ENCODE measurements at places on chromosomes 1 and 21.
A peak's percentile ranks its signal among the peaks of the same experiment; 100 is the strongest.

GRCh38 chr1:224211206-224211962 lies 28.3 kb downstream of the DEGS1 start:
- no peak for DNase-seq

DNA sequence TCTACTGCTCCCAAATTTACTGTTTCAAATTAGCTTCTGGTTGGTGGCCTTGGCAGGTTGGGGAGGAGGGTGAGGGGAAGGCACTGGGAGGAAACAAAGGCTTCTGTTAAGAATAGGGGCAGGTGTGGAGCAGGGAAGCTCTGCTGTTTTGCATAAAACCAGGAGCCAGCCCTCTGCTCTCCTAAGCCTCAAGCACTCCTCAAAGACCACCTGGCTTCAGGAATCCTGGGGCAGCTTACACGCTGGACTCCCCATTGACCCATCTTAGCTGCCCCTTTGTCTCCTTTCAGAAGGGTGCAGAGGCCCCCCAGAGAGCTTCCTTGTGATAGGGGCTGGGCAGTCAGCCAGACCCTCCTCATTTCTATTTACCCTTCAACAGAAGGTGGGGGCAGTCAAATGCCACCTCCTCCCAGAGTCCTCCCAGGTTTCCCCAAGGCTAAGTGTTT lies 11.5 kb upstream of the DHRS3 start:
- no peak for DNase-seq

DNA sequence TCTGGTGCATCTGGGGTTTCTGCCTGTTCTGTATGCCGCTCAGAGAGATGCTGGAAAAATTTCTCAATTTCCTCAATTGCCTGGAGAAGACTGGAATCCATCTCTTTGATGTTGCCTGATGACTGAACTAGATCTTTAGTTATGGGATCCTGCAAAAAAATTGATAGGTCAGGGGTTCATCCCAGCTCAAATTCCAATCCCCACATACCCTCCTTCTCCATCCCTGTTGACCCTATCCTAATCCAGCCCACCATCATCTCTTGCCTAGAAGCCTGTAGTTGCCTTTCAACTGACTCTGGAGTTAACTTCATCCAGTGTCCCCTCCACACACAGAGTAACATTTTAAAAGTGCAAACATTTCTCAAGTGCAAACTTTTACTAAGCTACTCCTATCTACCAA lies at the start of gene KLF18:
TSS of gene KLF18 (minus strand) at position 101 of the 400 bp plus-strand sequence. CDS start at position 101, 0 bp downstream.
- no peak for DNase-seq

DNA sequence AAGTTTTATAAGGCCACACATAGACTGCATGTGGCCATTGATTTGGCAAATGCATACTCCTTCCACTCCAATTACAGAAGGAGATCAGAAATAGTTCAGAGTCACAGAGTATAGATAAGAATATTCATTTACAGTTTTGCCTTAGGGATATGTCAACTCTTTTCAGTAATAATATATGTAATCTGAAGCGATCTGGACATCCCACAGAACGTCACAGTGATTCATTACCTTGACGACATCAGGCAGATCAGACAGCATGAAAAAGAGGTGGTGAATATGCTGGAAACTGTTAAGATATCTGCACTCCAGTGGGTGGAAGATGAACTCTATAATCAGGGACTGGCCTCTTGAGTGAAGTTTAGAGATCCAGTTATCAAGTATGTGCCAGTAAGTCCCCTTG lies 240.4 kb downstream of the DPYD start:
- DNase-seq: no peak

DNA sequence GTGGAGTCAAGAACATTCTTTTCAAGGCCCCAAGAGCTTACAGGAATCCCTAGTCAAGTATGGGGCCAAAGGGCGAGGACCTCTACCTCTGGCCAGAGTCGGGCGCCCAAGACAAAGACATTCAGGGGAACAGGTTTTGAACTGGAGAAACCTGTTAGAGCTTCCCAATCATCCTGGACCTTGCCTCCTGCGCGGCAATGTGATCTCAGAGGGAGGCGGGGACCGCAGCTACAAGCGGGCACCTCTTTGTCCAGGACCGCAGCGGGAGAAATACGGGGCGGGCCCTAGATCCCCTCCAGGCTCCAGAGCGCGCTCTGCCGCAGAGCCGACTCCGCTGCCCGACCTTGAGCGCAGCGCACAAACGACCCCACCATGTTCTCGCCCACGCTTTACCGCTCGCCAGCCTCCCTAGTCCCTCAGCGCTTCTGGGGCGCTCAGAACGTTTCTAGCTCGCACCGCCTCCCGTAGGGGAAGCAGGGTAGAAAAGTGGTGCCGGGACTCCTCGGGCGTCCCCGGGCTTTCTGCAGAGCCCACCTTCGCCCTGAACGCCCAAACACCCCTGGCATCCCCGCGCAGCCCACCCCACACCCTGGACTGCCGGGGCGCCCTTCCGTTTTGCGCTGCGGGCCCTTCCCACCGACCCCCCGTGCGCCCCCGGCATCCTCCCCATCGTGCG lies 28.1 kb downstream of the RABIF start:
- DNase-seq: peak; percentile 98

DNA sequence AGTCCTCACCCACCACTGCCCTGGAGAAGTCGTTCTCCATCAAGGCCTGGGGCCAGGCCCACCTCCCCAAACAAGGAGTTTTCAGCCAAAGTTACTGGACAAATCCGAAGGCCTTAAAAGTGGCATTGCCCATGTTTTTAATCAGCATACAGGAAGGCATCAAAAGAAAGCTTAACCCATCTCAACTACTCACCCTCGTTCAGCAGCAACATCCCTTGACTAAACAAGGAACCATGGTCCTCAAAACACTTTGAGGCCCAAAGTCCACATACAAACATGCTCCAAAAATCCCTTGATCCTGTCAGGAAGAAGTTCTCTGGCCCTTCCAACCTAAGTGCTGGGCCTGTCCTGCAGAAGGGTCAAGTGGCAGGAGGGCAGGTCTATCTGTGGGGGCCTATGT lies 1.6 kb downstream of the CAPZB start:
- DNase-seq: no peak

GRCh38 chr1:205735218-205735617 lies 14.8 kb downstream of the NUCKS1 start:
- DNase-seq: no peak

GRCh38 chr1:177001556-177001955 lies 163.0 kb downstream of the ASTN1 start:
- DNase-seq: no peak

DNA sequence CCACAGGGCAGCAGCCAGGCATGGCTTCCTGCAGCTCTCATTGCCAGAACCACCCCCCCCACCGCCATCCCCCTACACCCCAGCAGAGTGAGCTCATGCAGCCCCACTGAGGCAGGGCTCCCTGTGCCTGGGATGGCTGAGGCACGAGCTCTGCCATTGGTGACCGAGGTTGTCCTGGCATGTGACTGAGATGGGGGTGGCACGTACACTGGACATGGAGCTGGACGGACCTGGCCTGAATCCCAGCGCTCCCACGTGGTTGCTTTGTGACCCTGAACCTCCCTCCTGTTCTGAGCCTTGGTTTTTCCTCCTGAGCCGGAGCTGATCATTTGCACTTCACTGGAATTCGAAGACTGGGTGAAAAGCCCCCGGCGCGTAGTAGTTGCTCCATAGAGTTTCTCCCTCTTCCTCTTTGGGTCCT lies 28.3 kb downstream of the ALPL start:
- no peak for DNase-seq

- DNase-seq: no peak
Observed at GRCh38 chr1:27136998-27137542, 17.9 kb downstream of the SLC9A1 start.

DNA sequence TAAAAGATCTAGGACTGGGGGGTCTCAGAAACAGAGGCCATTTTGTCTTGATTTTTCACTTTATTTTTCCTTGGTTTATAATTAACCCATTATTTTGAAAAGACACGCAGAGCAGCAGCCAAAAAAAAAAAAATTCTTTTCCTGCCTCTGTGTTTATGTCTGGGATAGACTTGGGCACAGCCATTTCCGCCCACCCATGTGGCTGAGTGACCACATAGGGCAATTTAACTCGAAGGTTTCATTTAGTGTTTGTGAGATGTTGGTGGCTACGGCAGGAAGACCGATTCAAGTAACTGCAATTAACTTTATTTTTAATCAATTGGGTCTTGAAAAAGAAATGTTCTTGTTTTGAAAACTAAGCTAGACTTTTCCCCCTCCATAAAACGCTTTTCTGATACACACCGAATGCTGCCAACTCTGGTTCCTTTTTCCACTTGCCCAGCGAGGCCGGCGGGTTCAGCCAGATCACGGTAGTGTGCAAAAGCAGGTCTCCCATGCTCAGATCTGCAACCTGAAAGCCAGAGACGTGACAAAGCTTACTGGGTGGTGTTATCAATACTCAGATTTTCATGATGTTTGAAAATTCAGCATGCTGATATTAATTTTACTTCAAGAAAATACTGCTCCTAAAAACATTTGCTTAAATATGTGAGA lies 97.4 kb upstream of the KRTAP19-8 start:
- DNase-seq: no peak

DNA sequence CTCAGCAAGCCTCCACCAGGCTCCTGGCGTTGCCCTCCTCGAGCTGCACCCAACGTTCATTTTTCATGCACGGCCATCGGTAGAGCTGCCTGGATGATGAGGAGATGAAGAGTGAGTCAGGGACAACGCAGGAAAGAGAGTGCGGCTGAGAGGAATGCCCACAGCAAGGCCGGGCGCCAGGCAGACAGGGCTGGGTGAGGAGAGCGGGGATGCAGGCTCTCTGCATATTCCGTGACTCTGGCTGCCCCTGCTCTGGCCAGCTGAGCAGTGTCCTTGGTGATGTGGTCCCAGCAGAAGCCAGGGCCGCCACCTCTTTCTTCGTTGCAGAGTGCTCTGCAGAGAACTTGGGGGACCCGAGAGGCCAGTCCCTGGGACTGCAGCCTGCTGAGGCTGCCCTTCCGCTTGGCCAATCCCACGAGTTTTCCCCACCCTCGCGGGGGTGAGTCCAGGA lies 10.8 kb downstream of the UMODL1 start:
- DNase-seq: no peak

DNA sequence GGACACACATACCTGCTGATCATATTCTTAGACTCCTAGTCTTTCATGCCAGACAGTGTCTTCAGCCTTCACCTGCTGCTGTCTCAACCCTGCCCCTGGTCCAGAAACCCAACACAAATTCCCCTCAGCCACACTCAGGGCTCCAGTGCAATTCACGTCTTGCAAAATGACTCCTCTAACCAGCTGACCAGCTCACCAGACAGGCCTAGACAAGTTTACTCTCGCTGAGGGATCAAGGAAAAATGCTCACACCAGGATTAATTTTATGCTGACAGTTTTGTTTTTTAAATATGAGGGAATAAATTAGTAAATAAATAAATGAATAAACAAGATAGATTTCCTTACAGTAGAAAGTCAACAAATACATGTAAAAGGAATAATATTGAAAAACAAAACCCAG lies 28.5 kb downstream of the CCDC185 start:
- peak; percentile 61 for DNase-seq

DNA sequence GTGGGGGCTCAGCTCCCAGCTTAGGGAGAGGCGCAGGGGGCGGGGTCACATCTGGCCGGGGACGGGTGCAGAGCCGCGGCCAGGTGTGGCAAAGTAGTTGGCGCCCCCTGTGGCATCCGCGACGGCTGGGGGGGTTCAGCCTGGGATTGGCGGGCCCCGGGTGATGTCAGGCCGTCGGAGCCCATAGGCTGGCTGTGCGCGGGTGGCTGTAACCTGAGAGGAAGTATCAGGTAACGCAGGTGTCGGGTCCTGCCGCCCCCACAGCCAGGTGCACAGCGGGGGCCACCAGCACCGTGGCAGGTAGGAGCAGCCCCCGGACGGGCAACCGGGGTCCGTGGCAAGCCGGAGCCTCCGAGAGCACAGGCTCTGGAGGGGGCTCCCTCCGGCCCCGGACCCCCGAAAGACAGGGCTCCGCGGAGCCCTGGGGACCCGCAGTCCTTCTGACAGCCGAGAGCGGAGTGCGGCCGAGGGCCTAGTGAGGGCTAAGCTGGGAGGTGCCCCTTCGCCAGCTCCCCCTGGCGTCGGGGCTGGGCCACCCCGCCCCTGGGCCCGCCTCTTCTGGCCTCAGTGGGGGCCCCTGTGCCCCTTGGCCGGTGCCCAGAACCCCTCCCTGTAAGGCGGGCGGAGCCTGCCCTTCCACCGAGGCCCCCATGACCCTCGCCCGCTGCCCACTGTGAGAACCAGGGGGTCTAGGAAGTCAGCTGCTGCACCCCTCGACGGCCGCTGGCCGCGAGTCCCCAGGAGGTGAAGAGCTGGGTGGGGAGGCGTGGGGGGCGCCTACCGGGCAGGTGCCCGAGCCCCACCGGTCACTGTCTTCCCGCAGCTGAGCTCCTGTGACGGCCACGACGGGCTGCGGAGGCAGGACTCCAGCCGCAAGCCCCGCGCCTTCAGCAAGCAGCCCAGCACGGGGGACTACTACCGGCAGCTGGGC lies 17.9 kb downstream of the TNFRSF25 start:
- no peak for DNase-seq

GRCh38 chr21:38918607-38919346 lies 113.0 kb downstream of the ETS2 start:
- DNase-seq: no peak

DNA sequence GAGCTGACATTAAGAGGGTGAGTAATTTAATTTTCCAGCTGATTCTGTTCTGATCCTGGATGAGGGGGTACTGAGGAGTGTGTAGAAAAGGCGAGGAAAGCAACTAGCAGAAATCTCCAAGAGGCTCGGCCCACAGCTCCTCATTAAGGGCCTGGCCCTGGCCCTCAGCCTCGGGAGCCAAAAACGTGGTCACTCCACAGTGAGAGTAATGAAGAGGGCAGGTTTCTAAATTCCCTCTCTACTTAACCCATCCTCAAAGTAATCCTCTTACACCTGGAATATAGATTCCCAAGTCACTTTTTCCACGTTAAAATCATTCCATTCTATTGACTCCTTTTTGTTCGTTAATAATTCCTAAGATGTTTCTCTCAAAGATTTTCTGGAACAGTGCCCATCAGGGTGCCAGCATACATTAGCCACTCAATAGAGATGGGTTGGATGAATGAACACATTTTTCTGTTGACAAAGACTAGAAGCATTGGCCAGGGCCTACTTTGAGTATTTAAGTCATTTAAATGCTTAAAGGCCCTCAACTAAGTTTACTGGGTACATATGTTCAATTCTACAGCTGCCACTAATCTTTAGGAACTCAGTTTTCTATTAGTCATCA lies 1.1 kb upstream of the COL11A1 start:
- DNase-seq: peak; percentile 100

DNA sequence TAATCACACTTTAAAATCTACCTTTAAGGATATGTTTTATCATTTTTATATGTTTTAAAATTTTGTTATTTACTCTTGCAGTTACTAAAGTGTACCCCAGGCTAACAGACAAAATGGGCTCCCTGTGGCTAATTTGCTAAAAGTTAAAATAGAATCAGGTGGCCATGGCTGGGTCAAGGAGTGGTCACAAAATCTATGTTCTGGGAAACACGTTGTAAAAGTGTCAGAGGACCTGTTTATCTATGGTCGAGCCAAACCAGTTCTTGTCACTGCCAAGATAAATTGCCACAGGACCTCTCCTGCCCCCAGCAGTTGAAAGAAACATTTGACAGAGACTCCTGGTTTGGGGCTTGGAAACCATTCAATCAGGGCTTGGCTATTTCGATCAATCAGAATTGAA lies 21.2 kb upstream of the TTLL7 start:
- no peak for DNase-seq

- DNase-seq: no peak
Observed at GRCh38 chr1:154837672-154838171, 32.4 kb downstream of the KCNN3 start.

GRCh38 chr1:43743206-43743605 lies 35.9 kb downstream of the ST3GAL3 start:
- no peak for DNase-seq
